Fibroblast of upper back skin (primary cell): ENCODE measurements at places on chromosomes 5 and 9.

- DNase-seq, result no peak
Observed at GRCh38 chr5:20536341-20536740, 548.3 kb upstream of the CDH18 start.

DNA sequence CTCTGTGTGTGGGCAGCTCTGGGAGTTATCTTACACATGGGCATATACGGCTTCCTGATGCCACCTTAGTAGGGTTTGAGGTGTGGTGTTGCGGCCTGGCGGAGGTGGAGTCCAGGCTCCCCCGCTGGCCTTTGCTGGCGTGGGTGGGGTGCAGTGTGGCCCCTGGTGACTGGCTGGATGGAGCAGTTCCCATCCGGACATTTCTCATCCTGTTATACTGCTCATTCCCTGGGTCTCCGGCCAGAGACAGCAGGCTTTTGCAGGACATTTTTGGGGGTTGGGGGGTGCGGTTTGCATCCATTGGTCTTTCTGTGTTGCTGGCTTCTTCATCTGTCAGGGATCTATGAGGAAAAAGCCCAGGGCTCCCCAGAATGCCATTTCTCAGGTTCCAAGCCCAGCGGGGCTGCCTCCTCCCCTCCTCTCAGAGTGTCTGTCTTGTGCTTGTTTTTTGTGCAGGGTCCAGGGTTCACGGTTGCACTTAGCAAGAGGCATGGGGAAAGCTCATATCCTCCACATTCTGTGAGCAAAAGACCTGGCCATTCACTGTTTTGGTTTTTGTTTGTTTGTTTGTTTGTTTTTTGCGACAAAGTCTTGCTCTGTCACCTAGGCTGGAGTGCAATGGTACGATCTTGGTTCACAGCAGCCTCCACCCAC is 22.3 kb downstream of the NDUFS6 start:
- no peak for DNase-seq

DNA sequence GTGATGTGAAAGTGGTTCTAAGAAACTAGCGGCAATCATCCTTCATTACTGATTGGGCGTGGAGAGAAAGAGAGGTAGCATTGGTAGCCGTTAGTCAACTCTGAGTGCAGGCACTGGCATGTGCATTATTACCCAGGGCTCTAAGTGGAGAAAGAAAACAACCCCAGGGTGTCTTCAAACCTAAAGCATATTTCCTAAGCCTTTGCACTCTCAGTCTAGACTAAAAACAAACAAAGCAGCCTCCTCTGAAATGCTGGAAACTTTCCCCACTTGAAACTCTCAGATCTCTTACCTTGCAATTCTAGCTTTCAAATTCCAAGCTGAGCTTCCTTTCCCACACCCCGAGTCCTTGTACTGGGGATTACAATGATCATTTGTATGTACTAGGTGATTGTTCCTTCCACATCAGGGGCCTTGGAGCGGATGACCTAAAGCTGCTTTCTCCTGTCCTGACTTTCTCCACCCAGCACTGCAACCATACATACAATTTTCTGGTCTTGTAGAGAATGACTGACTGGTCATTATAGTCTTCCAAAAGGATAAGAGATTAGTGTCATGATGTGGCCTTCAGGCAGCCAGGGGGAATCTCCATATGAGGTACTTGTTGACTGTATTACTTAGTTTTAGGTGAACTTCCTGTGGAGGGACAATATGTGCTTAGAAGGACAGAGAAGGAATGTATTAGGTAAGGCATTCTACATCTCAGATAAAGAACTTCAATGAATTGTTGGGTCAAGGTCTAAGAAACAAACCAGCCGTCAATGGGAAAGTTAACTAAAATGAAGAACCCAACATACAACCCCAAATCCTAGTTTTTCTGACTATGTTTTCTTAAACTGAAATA is 98.3 kb upstream of the CDKN2B start:
- peak; percentile 76 for DNase-seq

GRCh38 chr5:84287951-84288350 is 96.7 kb downstream of the EDIL3 start:
- peak; percentile 93 for DNase-seq

DNA sequence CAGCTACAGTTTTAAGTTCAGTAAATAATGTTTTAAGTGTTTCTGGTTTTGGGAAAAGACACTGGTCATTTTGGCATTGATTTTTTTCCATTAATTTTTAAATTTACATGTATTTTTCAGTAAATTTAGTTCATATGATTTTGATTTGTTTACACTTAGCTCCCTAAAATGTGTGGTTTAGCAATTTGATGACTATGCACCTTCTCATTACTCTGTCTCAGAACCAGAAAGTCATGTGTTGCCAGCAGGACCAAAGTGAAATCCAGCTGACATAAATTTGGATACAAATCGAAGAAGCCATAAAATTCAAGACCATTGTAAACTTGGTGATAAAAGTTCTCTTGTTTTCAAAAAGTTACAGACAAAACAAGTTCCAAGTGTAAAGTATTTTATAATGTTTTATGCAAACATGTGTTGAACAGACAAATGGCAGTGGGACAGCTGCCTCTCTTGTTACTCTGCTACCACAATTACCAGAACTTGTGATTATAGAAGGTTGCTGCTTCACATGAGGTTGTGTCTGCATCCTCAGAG is 354.8 kb downstream of the NR2F1-AS1 start:
- DNase-seq, result no peak

DNA sequence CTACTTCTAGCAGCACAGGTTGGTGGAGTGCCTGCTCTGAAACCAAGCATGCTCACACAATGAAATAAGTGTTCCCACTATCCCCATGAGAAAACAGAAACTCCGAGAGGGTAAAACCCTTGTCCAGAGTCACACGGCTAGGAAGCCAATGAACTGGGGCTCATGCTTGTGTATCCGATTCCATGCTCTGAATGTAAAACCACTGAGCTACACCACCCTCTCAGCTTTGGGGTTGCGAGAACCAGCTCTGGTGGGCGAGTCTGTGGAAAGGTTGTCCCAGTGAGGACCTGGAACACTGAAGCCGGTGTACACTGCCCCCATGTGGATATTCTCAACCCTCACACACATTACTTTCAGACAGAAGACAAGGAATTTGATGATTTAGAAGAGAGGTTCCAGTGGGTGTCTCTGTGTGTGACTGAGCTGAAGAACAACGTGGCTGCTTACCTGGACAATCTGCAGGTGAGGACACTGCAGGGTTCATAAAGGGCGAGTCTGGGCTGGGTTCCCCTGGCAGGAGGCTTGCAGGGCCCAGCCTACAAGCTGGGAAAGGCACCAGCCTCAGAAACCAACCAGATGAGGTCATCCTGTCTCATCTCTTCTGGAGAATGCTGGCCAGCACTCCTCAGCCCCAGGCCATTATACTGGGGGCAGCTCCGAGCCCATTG is 37.4 kb downstream of the ARHGEF37 start:
- peak; percentile 60 for DNase-seq

GRCh38 chr9:128099932-128100491 is 27.5 kb downstream of the PTGES2 start:
- no peak for DNase-seq

- no peak for DNase-seq
Observed at GRCh38 chr5:17748201-17748600, 113.9 kb downstream of the TAF11L14 start.

DNA sequence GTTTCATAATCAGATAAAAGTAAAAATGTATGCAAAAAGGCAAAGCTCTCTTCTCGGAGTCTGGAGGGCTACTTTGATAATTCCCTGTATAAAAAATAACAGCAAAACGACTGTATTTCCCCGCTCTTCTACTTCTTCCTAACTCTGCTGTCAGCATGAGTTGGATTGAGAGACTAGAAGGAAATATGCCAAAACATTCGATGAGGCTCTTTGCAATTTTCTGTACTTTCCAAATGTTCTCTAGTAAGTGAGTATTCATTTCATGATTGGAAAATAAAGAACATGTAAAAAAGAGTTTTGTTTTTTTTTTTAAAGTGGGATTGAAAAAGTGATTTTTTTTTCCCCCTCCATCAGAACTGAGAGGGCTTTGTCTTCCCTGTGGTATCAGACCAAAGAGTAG is 677.5 kb downstream of the ACTL7B start:
- no peak for DNase-seq

GRCh38 chr5:107472620-107473064 is 198.1 kb downstream of the EFNA5 start:
- no peak for DNase-seq

DNA sequence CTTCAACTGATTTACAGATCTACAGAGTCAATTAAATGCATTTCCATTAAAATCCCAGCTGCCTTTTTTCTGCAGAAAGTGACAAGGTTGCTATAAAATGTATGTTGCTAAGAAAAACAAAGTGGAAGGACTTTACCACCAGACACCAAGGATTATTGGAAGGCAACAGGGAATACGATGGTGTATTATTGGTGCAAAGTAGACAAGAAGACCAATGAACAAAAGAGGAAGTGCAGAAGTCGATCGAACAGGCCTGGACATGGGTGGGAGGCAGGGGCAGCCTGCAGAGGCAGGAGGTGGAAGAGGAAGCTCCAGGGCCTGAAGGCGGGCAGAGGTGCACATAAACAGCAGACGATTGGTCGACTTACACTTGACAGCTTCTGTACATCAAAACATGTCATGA is 10.6 kb upstream of the SLC6A19 start:
- DNase-seq, result no peak

- no peak for DNase-seq
Observed at GRCh38 chr5:161734741-161735140, 49.2 kb downstream of the GABRA6 start.

- DNase-seq, result no peak
Observed at GRCh38 chr5:103394676-103395075, 136.1 kb downstream of the MACIR start.

DNA sequence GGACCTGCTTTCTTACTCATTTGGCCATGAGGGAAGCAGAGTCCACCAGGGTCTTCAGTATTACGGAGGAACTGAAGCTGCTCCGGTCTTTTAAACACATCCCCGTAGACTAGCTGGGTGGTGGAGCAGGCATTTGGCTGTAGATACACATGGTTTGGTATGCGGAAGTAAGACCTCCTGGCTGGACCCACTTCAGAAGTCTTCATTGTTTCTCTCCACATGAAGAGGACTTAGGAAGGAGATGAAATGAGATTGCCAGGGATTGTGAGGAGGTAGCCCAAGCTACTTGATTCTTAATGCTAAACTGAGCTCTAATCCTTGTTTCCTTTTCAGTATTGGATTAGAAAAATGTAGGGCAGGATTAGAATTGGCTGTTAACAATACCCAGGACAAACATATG is 32.9 kb downstream of the STXBP1 start:
- DNase-seq, result no peak

DNA sequence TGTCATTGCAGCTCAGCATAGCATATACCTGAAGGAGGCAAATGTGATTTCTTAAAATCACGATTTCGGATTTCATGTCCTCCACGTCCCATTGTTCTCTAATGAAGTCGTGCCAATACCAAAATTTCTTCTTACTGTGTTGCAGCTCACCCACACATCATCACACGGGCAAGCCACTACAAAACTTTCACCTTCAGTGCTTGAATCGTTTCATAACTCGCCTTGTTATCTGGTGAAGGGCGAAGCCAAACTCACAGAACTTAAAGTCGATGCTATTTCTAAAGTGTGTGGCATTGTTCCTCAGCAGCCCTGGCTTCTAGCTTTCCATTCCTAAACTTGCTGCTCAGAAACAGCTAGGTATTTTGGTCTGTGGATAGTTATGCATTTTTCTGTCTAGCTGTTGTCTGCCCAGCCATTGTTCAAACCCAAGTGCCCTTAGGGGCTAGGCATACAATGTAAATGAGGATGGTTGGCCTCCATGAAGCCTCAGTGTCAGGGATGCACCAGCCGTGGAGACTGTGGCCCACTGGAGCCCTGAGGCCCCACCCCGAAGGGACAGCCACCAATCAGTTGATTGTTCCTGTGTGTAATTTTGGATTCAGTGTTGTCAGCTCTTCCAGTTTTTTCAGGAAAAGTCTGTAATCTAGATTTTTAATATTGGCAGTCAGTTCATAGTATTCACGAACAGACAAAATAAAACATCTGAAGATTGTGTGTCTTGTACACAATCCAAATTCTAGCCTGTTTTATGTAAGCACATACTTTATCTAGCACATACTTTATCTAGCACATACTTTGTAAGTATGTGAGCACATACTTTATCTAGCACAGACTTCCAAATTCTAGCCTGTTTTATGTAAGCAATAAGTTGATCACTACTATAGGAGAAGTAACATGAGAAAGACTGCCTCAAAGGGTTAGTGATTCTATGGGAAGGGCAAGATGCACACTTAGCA is 112.8 kb downstream of the DAPK1 start:
- peak; percentile 29 for DNase-seq

DNA sequence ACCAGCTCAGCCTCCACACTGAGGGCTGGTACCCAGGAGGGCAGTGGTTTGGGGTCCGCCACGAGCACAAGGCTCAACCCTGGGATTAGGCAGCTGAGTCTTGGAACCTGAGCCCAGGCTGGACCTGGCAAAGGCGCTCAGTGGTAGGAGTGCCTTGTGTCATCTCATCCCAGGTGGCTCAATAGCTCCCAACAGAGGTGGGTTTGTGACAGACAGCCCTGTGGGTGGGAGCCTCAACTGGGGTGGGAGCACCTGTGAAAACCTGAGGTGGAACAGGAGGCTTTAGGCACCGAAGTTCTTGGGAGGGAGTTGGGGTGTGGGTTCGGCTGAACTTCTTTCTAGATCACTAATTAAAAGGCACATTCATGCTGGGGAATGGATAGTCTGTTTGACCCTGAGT is 35.2 kb upstream of the SMU1 start:
- DNase-seq, result no peak

GRCh38 chr5:146883511-146883910 is 5.0 kb upstream of the PPP2R2B start:
- no peak for DNase-seq

DNA sequence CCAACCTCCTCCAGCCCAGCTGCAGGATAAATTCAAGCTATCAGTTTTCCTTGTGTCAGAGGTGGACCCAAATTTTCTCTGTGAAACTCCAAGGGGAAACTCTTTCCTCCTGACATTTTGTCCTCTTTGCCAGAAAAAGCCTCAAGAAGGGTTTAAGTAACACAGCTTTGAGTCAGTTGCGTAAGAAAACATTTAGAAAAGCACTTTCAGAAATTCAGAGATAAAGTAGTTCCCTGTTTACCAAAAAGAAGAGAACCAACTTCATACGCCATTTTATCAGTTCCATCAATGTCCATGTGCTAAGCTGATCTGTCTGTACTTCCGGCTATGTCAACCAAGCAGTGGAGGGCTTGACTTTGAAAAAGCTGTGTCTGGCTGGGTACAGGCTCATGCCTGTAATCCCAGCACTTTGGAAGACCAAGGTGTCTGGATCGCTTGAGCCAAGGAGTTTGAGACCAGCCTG is 19.9 kb upstream of the SUSD1 start:
- no peak for DNase-seq
